ENCODE measurements at places on chromosomes 1 and 21.
A peak's percentile ranks its signal among the peaks of the same experiment; 100 is the strongest.

DNA sequence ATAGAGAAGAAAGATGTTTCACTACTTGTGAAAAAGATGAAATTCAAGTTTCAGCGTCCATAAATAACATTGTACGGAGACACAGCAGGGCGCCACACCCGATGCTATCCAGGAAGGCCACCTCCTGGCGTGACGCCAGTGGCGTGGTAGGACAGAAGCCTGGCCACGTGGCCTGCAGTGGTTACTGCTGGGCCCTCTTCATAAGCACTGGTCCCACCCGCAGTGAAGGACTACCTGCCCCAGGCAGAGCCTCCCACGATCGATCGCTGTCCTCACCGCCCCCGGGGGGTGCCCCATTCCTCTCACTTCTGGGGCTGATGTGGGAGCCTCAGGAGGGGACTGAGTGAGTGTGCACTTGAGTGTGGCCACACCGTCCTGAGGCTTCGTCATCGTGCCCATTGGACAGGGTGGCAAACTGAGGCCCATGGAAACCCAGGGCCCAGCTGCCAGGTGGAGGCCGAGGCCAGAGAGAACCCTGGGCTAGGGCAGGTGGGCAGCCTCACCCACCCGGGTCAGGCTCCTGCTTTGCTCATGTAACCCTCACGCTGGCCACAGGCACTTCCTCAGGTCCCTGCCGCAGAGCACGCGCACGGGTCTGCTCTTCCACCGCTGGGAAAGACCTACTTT is 11.7 kb upstream of the HES5 start:
- DNase-seq, result no peak

GRCh38 chr1:28064064-28064463 is 24.3 kb downstream of the EYA3 start:
- DNase-seq, result no peak

DNA sequence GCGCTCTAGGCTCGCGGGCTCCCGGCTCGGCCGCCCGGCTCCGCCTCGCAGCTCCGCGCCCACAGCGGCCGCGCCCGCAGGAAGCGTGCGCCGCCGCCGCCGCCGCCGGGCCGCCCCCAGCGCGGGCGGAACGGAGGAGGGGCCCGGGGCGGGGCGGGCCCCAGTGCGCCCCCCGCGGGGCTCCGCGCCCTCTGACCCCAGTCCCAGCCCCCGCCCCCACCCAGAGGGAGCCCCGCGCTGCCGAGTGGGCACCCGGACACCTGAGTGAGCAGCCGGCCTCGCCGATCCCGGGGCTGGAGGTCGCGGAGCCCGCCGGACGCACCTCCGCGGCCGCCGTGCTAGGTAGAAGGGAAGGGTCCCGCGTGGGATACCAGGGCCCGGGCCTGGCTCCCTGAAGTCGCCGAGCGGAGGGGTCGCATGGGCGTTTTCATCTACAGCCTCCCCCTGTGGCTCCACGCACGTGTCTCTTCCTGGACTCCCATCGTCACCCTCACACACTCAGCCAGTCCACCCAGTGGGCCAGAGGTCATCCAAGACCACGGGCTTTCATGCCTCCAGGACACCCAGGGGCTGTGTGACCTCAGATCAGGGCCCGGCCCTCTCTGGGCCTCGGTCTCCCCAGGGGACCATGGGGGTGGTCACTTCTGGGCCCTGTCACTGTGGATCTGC is at the start of gene SDC3:
TSS of gene SDC3 (minus strand) at position 63 of the 669 bp plus-strand sequence. CDS start 172 bp downstream, outside the sequence.
- DNase-seq, result no peak

GRCh38 chr1:149903836-149904491 is 4.6 kb downstream of the BOLA1 start:
- DNase-seq, result no peak

- DNase-seq, result no peak
Observed at GRCh38 chr1:4044967-4045366, 144.9 kb upstream of the C1orf174 start.

- no peak for DNase-seq
Observed at GRCh38 chr1:14280909-14281308, 317.6 kb upstream of the KAZN start.

GRCh38 chr1:84571150-84571535 is 3.1 kb downstream of the CTBS start:
- no peak for DNase-seq

DNA sequence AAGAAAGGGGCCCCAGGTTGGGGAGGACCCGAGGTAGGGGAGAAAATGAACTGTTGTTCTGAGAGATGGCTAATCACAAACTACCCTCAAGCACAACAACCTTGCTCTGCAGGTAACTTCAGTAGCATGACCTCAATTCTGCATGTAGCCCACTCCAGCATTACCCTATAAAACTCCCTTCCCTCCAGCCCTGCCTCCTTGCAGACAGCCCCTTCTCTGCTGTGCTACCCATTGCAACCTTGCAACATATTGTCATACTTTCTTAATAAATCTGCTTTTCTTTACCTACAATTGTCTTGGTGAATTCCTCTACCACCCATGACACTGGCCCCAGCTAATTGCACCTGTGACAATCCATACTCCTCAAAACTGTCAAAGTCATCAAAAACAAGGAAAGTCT is 428.9 kb downstream of the MATN1 start:
- DNase-seq, result peak; percentile 39

Data from esophagus muscularis mucosa (tissue), 4 donors.